ENCODE measurements at places on chromosomes 13 and 19. TPM values are rescaled to one million over a fixed set of nuclear protein-coding genes. Genes with fewer than 3 reads are reported as not detected.

DNA sequence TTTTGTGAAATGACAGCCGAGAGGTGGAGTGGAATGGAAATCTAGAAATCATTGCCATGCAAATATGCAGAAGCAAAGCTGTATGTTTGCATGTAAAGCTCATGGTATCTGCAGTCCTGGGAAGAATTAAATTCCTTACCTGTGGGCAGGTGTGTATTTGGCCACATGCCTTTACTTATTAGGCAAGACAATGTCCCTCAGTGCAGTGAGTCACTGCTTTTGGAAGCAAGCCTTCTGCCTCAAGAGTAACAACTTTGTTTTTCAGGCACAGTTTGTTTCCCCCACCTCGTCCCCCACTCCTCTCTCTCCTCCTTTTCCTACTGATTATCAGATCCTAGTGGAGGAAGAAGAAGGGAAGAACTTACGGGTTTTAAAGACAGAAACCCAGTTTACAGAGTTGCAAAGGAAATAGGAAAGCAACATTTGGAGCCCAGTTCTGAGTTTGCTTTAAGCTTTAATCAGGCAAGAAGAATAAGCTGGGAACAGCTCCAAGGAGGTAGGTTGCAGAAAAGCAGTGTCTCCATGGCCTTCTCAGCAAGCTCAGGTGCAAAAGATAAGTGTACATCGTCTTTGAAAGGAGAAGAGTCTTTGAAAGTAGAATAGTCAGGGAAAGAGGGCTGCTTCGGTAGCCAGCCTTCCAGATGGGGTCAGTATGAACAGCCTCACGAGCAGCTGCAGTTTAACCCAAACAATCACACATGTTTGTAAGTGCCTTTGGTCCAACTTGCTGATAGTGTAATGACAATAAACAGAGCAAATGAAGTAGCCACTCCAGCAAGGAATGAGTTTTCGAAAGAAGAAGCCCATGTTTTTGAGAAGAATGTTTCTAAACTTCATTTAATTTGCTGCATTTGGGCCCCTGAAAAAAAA is 190.1 kb downstream of the KLF5 start:
- no peak for DNase-seq

- DNase-seq: peak; percentile 37
Observed at GRCh38 chr19:37594982-37595382, 306 bp downstream of the ZNF540 start.

- no peak for DNase-seq
Observed at GRCh38 chr13:44306371-44307192, 67.0 kb upstream of the SERP2 start.

GRCh38 chr19:29662604-29663404 is 2.5 kb upstream of the PLEKHF1 start:
- DNase-seq: peak; percentile 56

- no peak for DNase-seq
Observed at GRCh38 chr19:54792814-54793213, 10.6 kb upstream of the KIR2DL4 start.

DNA sequence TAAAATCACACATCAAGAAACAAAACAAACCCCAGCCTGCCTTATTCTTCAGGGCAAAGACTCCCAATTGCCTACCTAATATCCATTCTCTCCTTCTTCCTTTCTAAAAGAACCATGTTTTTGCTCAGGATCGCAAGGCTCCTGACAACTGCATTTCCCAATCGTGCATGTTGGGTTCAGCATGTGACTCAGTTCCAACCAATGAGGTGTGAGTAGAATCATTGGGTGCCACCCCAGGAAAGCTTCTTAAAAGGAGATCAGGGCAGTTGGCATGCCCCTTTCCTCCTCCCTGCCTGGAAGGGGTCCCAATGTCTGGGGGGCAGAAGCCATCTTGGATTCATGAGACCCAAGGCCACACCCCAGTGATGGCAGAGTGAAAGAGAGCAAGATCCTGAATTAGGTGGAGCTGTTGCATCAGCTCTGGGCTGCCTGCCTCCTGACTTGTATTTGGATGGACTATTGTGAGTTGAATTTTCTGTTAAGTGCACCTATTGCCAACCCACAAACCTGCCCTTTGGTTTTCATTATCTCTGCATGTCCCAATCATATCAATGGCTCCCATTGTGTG is 26.0 kb upstream of the UBAC2 start:
- DNase-seq: no peak

- DNase-seq: no peak
Observed at GRCh38 chr19:52086481-52086880, 9.1 kb downstream of the ZNF841 start.

GRCh38 chr13:102530751-102531150 is 66.0 kb upstream of the TPP2 start:
- DNase-seq: no peak

DNA sequence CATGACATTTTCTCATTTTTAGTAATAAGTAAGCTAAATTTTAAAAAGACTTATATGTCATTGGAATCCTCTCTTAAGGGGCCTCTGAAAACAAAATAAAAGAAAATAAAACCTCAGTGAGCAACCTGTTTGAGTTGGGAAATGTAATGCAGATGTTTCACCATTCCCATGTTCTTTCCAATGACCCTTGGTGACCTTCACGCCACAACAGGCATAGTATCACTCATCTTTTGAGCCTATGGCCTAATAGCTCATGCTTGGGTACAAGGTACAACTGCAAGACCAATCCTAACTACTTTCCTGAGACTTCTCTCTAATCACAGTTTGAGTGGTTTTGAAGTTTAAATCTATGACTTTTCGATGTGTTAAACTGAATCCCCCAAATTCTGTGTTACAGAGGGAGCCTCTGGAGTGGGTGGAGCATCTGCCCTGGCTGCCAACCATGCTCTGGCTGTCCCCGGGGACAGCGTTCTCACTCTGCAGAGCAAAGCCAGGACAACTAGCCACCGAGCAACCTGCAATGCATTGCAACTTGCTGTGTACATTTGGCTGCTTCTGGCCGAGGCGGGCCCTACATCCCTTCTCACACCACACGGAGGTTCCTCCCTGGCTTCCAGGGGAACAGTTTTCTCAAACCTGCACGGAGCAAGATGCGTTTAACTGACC is 307.9 kb upstream of the MAB21L1 start:
- DNase-seq: no peak

DNA sequence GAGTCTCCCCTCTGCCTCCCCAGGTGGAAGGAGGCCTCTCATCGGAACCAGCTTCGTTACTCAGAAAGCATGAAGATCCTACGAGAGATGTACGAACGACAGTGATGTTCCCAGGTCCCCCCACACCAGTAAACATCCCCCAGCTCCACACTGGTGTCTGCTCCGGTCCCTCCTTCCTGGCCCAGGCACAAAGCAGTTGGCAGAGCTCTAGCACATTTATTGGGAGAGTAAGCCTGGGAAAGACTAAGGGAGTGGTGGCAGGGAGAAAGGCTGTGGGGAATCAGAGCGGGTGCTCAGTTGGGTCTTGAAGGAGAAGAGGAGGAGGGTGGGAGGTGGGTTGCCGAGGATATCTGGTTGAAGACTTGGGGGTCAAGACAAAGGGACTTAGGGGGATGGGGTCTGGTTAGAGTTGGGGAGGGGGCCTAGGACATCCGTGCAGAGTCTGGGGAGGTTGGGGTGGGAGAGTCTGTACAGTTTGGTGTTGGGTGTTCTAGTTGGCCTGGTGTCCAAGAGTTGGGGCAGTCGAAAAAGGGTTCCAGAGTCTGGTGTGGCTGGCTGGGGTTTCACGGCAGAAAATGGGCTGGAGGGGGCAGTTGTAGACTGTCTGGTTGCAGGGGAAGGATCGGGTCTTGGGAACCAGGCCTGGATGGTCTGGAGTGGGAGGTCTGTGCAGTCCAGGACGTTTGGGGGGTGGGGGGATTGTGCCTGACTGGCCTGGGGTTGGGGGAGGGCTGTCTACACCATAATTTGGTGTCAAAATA is 2.3 kb downstream of the HSPB6 start:
- DNase-seq: no peak

GRCh38 chr19:51602189-51602854 is 27.9 kb downstream of the SIGLEC5 start:
- DNase-seq: no peak

DNA sequence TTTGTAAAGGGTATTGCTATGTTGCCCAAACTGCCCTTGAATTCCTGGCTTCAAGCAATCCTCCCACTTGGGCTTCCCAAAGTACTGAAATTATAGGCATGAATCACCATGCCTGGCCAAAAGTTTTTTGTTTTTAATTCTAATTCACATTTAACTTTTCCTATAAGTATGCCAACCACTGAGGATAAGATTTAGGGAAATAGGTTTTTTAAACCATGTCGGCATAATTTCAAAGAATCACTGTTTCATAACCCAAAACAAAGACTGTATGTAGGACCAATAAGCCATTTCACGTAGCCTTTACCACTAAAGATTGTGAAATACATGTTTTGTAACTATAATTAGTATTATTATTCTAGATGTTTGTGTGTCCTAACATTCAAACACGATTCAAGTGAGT is 8.2 kb downstream of the ZDHHC20 start:
- no peak for DNase-seq

DNA sequence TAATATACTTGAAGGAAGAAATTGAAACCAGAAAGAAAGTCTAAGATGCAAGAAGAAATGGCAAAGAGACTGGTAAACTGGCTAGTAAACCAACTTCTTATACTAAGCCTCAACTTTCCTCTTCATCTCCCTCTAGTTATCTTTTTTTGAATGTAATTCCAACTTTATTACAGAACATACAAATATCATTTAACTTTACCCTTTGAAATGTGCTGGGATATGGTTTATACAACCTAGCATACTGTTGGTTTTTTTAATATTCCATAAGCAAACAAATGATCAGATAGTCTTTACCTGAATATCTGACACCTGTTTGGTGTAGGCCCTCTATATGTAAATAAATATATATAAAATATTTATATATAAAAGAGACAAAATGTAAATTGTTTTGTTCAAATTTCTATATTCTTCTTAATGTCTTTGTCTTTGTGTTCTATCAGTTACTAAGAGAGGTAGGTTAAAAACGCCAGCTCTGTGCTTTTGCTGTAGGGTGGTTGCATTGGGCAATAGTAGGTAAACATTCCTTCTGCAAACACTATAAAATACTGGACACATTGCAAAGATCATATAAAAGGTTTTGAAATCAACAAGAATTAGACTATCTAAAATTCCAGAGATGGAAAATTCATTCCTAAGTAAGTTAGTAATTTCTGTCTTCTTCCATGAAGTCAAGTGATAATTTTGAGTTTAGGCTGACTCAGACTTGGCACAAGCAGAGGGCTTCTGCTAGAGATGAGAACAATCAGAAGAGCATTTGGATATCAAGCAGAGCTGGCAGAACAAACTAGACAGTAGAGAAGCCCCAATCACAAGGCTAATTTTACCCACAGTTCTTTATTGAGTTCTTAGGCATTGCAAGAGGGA is 383.3 kb downstream of the RFC3 start:
- DNase-seq: no peak

The CBLC gene
- total RNA-seq: 0.42 TPM

The KBTBD7 gene
- 6.2 TPM for total RNA-seq

The TNFSF9 gene
- total RNA-seq: 1.8 TPM

The ZNF177 gene
- 1.9 TPM for total RNA-seq

The OR1I1 gene
- total RNA-seq: not detected

The ARHGEF18 gene
- total RNA-seq: 22.7 TPM

Data from thoracic aorta (tissue), 2 donors.